Aorta (tissue), 5 donors: ENCODE measurements at places on chromosomes 7 and 10. TPM values are rescaled to one million over a fixed set of nuclear protein-coding genes. Genes with fewer than 3 reads are reported as not detected.

DNA sequence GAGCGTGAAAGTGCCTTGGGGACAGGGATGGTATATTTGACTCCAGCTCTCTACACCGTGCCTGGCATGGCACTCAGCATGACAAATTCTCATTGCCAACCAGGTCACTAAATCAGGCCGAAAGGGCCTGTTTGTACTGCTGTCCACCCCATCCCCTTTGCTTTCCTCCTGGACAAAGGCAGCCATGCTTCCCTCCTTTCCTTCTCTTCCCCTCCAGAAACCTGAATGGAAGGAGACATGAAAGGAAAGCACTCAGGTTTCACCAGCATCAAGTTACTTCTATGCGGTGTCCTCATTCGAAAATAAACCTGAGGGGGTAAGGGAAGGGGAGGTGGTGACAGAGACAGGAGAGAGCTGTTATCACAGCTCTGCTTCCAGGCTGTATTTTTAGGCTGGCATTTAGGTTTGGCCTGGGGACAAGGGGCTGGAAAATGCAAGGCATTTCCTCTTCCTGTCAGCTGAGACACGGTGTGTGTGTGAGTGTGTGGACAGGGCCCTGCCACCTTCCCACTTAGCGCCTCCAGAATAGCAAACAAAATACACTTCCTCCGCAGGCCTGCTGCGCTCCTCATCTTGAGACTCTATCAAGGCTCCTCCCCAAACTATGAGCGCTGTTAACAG is 79.9 kb upstream of the COL13A1 start:
- H3K27me3 ChIP-seq: no peaks in the 10 kb centered on the region
- no peak overlapping the region for H3K27ac ChIP-seq
- no peaks in the 10 kb centered on the region for H3K36me3 ChIP-seq
- peak; percentile 84 for DNase-seq

Gene MLXIPL
- 2.0 TPM for total RNA-seq

DNA sequence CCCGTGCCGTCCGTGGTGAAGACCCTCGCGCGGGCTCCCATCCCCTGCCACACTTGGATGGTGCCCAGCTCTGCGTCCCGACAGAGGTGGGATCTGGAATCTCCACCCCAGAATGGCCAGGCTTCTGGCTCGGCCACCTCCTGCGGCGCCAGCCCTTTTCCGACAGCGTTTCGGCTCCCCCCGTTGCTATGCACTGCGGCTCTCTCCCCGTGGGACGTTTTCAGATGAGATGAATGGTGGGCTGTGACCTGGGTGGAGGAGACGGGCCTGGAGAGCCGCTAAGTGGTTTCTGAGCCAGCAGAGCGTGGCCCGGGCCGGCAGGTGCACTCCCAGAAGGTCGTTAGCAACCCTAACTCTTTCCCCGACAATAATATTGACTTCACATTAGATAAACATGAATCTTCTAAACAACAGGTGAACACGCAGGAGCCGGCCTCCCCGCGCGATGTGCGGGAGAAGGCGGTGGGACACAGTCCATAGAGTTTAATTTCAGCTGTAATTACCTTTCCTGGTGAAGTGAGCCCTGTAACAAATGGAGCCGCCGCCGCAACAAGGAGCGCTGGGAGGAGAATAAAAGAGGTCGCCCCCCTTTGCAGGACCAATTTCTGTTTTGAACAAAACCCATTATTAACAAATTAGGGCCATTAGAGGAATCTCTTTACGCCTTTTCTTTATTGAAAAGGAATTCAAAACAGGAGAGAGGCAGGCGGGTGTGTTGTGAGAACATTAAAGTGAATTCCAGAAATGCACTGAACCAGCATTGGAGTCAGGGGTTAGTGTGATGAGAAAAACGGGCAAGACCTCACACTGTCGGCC is 294.3 kb upstream of the PFKP start:
- H3K27me3 ChIP-seq: no peaks in the 10 kb centered on the region
- H3K27ac ChIP-seq: no peak overlapping the region
- H3K4me1 ChIP-seq: no peaks in the 10 kb centered on the region
- DNase-seq: no peak

Gene AMPH
- total RNA-seq: 6.3 TPM

Gene CFAP70
- total RNA-seq: 0.94 TPM

GRCh38 chr7:43135129-43135528 is 22.7 kb downstream of the HECW1 start:
- no peak overlapping the region for H3K4me3 ChIP-seq
- H3K36me3 ChIP-seq: no peaks in the 10 kb centered on the region
- no peaks in the 10 kb centered on the region for H3K27me3 ChIP-seq
- H3K27ac ChIP-seq: no peak overlapping the region

DNA sequence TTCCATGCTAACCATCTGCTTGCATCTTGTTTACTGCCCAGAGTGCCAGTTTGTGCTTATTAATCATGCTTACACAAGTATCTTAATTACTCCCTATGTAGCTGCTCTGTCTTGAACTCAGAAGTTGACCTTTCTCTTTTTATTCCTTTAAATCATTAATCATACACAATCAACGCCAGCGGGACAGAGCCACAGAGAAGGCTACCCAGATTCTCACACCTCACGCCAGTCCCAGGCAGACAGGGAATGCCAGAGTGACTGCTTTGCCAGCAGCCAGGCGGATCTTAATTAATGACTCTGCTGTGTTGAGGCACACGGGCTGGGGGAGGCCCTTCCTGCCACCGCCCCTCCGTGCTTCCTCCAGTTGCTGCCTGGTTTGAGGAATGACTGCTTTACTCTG is 229.4 kb downstream of the LRMDA start:
- H3K4me3 ChIP-seq: no peak overlapping the region
- no peaks in the 10 kb centered on the region for H3K27me3 ChIP-seq
- H3K27ac ChIP-seq: peak overlapping the region; percentile 83
- DNase-seq: peak; percentile 77
- H3K4me1 ChIP-seq: peaks cover 11% of the 10 kb centered on the region

DNA sequence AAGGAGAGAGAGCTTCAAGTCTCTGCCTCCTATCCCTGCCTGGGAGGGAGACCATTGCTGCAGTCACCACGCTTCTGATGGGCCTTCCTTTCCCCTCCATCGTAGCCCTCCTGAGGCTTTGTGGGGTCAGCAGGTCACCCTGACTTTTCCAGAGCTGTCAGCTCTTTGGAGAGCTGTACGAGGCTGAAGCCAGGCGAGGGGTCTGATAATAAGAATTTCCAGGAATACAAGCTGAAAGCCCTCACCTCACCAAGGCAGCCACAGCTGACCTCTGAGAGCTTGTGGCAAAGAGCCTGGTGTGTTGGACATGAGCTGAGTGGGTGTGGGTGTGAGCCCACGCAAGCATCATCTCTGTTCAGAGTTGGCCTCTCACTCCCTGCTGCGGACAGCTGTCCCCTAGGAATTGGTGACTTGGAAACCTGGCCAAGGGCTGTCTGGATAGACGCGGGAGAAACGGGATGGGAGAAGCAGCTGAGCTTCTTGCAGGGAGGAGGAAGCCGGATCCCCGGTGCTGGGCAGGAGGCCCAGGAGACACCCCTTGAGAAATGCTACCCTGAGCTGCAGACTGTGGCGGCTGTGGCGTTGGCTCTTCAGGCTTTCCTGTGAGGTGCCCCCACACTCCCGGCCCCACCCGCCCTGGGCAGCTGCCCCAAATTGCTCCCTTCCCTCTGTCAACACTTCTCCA is 122.1 kb upstream of the BTBD16 start:
- no peaks in the 10 kb centered on the region for H3K36me3 ChIP-seq
- no peaks in the 10 kb centered on the region for H3K27me3 ChIP-seq
- no peak overlapping the region for H3K4me3 ChIP-seq
- peak; percentile 79 for DNase-seq
